ENCODE measurements at places on chromosomes 12 and 14.
A peak's percentile ranks its signal among the peaks of the same experiment; 100 is the strongest.

- DNase-seq = no peak
Measured at GRCh38 chr12:93090731-93091172, 161.7 kb upstream of the EEA1 start.

DNA sequence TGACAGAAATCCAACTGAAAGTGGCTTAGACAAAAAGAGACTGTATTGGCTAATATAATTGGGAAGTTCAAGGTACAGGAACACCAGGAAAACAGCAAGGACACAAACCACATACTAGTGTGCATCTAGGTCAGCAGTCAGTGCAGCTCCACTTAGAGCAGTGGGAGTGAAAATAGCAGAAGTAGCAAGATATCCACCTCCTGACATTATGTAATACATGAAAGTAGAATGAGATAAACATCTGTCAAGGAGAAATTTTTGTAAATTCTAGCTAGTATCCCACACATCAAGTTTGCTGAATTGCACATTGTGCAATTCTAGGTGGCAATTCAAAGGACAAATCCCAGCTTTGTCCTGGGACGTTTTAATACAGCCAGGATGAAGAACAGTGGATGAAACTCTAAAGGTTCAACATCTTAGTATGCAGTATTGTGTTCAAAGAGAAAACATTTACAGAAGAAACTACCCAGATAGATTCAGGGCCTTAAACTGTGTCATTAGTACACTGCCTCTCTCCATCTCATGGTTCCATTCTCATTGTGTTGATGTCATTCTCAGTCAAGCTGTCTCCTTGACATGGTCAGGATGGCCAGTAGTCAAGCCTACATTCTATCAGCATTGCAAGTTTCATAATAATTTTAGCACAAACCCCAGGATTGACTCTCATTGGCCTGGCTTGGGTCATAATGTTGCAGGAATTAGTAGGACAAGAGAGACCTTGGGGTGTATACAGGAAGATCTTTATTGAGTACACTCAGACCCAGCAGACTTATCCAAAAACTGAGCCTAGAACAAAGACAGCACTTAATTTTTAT lies 56.8 kb downstream of the SDR9C7 start:
- no peak for DNase-seq

DNA sequence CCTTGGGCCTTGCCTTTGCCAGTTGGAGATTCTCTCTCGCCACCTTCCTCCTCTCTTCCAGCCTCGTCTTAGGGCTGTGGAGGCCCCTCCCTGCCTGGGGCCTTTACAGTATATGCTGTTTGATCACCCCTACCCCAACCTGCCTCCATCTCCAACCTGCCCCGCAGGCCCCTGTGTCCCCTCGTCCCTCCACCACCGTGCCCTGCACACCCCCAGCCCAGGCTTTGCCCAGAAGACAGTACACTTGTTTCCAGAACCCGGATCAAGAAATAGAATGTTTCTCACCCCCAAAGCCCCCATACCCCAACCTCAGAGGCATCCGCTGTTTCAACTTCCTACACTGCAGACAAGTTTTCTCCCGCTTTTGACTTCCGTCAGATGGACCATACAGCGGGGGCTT lies 202.3 kb upstream of the C14orf180 start:
- DNase-seq = no peak

GRCh38 chr12:34373926-34374325 lies 351.6 kb downstream of the ALG10 start:
- DNase-seq = no peak

- no peak for DNase-seq
Measured at GRCh38 chr14:63457498-63457897, 85.7 kb downstream of the PPP2R5E start.

GRCh38 chr12:122891661-122892525 lies 4.0 kb downstream of the VPS37B start:
- no peak for DNase-seq

GRCh38 chr14:93317875-93318807 lies 14.7 kb downstream of the BTBD7 start:
- DNase-seq = no peak

GRCh38 chr12:91143206-91143605 lies 31.9 kb upstream of the LUM start:
- no peak for DNase-seq

DNA sequence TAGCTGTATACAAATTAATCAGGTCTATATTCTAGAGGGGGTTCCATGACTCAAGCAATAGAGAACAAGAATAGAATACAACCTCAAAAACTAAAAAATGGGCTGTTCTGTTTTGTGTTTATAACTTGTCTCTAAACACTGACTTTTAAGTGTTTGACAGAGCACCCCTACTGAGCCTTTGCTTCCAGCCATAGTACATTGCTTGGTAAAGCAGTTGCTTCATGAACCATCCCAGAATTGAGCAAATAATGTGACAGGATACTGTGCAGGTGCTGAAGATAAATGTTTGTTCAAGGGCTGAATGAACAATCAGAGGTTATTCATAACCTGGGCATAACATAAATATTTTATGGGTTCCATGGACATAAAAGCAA lies 11.5 kb downstream of the SPTSSA start:
- DNase-seq = peak; percentile 33

DNA sequence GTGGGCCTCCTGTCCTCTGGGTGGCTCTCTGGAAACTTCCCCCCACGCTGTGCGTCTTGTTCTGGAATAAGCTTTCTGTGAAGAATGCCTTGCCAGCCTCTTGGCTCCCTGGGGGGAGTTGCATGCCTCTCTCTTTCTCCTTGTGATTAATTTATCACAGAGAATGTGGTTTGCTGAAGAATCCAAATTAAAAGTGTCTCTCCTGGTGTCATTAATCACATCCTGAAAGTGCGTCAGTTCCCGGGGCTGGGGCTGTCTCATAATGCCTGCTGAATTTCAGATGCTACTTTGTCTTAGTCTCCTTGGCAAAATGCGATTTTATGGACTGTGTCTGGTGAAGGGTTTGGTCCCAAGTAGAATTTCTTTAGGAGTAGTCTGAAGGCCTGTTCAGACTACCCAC lies 787.7 kb upstream of the TMEM132C start:
- DNase-seq = no peak

GRCh38 chr12:130041983-130042812 lies 120.1 kb upstream of the FZD10 start:
- no peak for DNase-seq

DNA sequence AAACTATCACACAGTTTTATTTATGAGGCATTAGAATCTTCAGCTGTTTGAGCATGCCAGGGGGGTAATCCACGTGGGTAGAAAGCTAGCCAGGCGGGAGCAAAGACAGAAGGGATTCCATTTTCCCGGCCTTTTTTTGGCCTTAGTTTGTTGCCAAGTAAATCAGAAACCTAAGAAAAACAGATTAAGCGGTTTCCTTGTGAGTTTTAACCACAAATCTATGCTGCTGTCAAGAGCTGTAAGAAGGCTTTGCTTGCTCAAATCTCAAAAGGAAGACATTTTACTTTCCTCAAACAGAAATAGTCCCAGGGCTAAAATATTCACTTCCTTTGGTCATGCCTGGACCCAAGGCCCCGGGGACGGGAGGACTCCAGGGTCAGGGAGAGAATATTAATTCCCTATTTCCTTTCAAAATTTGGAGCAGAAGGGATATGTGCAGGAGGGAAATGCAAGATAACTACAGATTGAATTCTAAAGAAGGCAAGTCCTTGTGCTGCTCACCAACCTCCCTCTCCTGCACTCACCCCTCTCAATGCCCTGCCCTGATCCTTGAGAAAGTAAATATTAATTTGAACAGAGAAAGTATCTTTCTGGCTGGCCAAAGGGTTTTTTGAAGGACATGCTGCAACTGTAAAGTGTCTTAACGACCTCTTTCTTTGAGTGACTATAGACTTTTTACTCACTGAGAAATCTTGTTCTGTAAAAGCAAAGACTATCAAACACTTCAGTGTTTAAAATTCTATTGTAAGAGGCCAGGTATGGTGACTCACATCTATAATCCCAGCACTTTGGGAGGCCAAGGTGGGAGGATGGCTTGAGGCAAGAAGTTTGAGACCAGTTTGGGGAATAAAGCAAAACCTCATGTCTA lies 75.7 kb downstream of the HSD17B6 start:
- no peak for DNase-seq

- no peak for DNase-seq
Measured at GRCh38 chr14:96164861-96165490, 39.7 kb upstream of the BDKRB2 start.

- no peak for DNase-seq
Measured at GRCh38 chr14:66503532-66503931, 4.4 kb upstream of the GPHN start.

DNA sequence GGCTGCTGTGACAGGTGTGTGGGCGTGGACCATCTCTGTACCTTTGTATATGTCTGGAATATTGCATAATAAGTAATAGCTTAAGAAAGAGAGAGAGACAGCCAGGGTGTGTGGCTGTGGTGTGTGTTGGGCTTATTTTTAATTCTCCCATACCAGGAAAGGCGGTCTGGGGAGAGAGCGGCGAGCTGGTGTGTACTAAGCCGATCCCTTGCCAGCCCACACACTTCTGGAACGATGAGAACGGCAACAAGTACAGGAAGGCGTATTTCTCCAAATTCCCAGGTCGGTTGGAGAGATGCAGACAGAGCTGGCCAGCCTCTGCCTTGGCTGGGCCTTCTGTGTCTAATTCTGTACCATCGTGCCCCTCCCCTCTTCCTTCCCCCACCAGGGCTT lies 63.9 kb downstream of the AACS start:
- no peak for DNase-seq

DNA sequence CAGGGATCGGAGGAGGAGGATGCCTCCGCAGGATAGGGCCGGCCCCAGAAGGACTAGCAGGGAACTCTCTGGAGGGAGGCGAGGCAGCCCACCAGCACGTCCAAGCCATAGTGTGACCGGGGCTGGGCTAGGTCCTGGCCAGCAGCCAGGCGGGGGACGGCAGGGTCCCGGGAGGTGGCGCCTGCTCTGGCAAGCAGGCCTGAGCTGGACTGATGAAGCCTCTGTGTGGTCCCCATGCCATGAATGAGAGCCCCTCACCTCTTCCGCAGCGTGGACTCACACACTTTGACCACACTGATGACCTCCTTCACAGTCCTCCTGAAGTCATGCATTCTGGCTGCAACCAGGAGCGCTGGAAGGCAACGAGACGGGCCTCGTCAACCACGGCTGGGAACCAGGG lies 19.8 kb upstream of the BTBD6 start:
- DNase-seq = no peak

GRCh38 chr12:45223868-45224267 lies 8.0 kb downstream of the ANO6 start:
- DNase-seq = no peak

GRCh38 chr14:66974397-66975025 lies 214.7 kb upstream of the GARIN2 start:
- DNase-seq = no peak

- peak; percentile 9 for DNase-seq
Measured at GRCh38 chr14:23513005-23513817, 38.4 kb downstream of the ZFHX2 start.

DNA sequence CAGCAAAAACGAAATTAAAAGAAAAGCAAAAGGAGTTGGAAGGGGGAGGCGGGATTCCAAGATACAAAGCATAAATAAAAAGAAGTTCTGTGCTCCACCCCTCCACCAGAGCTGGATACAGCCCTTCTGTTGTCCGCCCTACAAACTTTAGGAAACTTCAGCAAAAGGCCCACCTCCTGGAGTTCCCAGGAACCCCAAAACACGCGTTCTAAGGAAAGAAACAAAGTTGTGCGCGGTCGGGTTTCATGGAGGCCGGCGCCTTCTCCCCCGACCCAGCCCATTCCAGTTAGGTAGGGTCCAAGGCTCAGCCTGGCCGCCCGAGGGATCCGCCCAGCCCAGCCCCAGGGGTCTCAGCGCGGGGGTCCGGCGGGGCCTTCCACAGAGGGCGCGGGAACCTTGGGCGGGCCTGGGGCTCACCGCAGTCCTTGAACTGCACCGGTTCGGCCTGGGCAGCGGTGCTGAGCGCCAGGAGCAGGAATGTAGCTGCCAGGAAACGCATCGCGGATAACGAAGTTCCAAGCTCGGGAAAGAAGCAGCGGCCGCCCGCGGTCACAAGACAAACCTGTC lies at the start of gene NPC2:
NPC2 (minus strand) TSS at position 530 of the 567 bp plus-strand sequence; CDS start at position 499, 31 bp downstream.
- no peak for DNase-seq

DNA sequence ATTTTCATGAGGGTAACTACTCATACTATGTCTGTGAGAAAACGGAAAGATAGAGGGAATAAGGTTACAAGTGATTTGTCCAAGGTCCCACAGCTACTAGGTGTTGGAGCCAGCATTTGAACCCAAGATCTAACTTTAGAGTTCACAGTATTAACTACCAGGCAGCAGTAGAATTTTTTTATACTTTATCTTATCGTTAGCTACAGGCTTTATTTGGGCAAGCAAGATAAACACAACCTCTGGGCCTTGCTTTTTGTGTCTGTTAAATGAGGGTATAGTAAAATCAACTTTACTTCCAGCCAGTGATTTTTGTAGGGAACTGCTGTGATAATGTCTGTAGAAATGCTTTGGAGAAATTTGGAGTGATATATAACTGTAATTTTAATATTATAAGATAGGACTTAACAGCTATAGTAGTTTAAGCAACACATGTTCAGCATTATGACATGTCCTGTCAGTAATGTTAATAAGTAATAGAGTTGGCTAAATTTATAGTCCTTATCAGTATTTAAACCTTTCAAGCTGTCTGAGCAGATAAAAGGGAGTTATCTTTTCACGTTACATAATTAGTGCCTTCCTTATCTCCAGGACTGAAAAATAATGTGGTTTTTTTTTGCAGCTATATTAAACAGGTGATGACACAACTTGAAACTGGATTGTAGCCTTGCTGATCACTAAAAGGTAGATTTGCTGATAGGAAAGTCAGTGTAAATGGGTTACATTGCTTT lies 12.8 kb downstream of the LEMD3 start:
- no peak for DNase-seq

GRCh38 chr12:44317651-44318126 lies 481.8 kb downstream of the TMEM117 start:
- DNase-seq = peak; percentile 9

- no peak for DNase-seq
Measured at GRCh38 chr14:96756745-96757144, 40.4 kb upstream of the VRK1 start.

- DNase-seq = no peak
Measured at GRCh38 chr14:53564870-53565269, 391.8 kb downstream of the BMP4 start.

DNA sequence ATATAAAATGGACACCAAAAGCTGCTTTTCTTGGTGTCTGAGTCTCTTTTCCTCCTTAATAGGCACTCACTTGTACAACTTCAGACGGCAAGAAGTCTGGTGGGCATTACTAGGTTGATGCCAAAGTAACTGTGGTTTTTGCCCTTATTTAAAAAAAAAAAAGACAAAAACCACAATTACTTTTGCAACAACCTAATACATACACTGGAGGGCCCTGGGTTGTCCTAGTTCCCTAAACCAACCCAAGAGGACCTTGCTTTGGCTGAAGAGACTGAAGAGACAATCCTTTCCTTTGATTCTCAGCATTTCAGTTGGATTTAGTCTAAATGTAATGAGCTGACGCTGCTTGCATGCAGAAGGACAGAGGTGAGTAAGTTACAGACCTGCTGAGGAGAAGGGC lies 16.2 kb upstream of the PLEKHG3 start:
- no peak for DNase-seq

DNA sequence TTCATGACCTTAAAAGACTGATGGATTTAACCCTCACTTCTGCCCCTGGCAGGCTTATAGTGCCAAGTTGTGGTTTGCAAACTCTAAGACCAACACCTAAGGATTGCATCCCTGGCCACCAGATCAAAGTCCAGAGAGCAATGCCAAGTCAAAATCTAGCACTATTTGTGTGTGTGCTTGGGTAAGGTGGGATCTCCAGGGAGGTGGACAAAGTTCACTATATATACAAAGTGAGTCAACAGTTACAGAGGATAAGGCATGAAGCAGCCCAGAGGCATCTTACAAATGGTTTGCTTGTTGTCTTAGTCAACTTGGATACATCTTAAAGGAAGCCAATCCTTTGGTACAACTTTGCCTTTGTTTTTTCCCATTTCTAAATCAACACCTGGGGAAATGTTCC lies 137.3 kb downstream of the MSRB3 start:
- no peak for DNase-seq
